Colonic mucosa (tissue), 4 donors: ENCODE measurements at places on chromosomes 4 and X.

DNA sequence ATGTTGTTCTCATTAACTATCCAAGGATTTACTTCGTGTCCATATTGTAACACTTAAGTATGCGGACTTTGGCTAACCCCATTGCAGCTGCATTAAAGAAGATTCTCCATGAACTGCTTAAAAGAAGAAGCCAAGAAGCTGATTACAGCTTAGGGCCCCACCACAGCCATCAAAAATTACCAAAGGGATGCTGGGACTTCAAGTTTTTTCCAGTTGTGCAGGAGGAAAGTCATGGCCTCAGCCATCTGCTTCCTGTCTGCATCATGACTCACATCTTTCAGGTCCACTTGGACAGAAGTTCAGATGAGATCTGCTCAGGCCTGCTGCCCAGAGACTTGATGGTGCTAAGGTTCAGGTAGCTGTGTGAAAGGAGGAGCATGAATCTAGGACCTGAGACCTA, 38.8 kb upstream of the CAPN6 start:
- H3K36me3 ChIP-seq, result no peaks in the 10 kb centered on the region
- peaks cover 5% of the 10 kb centered on the region for H3K27me3 ChIP-seq
- no peak for DNase-seq
- no peaks in the 10 kb centered on the region for H3K4me1 ChIP-seq
- H3K4me3 ChIP-seq, result no peak overlapping the region

DNA sequence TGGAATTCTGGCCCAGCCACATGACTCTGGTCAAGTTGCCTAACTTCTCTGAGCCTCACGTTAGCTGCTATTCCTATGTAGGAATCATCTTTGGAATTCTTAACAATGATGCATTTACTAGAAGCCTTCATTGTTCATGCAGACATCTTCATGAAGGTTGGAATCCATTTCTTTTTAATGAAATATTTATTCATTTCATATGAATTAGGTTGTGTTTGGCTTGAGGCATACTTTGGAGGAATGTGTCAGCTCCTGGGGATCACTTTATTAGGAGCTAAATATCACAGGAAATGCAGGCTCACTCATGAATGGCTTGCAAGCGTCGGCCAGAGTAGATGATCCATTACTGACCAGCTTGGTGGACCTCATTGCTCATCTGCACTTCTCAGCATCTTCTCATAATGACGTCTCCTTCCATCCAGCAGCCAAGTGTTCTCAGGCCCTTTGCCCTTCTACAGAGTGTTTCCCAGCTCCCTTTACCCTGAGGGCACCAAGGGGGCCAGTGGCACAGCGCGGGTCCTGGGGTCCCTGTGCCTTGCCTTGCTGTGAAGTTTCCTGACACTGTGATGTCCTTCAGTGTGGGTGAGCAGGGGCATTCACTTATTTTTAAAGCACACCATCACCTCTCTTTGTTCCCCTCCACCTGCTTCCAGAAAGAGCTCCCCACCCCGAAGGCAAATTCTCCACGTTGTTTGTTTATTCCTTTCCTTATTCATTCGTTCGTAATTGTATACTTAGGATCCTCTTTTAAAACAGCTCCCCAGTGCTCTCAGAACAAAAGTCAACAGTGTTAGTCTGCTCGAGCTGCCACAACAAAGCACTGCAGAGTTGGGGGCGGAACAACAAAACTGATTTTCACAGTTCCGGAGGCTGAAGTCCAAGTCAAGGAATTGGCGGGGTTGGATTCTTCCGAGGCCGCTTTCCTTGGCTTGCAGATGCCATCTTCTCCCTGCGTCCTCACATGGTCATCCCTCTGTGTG, 106.8 kb downstream of the STK32B start:
- H3K36me3 ChIP-seq, result no peaks in the 10 kb centered on the region
- H3K27me3 ChIP-seq, result no peaks in the 10 kb centered on the region
- DNase-seq, result no peak
- H3K27ac ChIP-seq, result no peak overlapping the region
- H3K4me1 ChIP-seq, result no peaks in the 10 kb centered on the region

GRCh38 chrX:129957241-129958082, 25.0 kb upstream of the BCORL1 start:
- H3K4me1 ChIP-seq, result no peaks in the 10 kb centered on the region
- peak overlapping the region; percentile 40 for H3K27ac ChIP-seq
- H3K4me3 ChIP-seq, result peak overlapping the region; percentile 27
- no peaks in the 10 kb centered on the region for H3K27me3 ChIP-seq
- DNase-seq, result peak; percentile 68

DNA sequence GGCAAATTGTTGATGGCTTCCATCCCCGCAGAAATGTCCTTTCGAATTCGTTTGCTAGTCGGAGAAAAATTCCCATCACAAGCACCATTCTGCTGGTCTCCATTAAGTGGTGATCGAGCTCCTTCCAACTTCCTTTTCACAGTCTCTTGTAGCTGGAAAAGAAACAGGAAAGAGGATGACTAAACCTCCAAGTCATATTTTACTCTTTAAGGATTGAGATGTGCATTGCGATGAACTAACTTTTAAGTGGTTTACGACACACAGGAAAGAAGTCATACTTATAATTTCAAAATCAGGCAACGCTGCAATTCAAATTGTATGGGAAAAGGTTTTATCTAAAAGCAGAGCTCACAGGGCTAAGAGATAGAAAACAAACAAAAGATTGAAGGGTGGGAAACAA, 225.2 kb downstream of the MGST2 start:
- H3K27ac ChIP-seq, result no peak overlapping the region
- DNase-seq, result no peak
- no peaks in the 10 kb centered on the region for H3K27me3 ChIP-seq

DNA sequence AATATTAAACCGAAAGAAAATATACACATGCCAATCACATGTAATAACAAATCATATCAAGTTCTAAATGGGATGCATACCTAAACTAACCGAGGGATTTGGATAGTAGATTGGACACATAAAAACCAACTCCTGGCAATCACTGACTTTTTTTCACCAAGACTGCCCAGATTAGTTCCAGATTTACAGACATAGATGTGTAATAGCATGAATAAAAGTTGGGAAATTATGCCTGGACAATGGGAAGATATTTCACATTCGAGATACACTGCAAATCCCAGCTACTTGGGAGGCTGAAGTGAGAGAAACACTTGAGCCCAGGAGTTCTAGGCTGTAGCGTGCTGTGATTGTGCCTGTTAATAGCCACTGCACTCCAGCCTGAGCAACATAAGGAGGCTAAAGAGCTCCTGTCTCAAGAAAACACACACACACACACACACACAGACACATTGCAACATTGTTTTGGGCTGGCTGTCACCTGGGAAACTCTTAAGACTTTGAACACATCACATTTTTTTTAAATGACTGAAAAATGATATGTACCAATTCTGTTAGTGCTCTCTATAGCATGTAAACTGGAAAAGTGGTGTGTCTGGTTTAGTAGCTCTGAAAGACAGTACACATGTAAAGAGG, 5.7 kb downstream of the RAB40A start:
- H3K4me1 ChIP-seq, result no peaks in the 10 kb centered on the region
- no peak for DNase-seq
- H3K4me3 ChIP-seq, result no peak overlapping the region
- H3K36me3 ChIP-seq, result no peaks in the 10 kb centered on the region
- H3K27me3 ChIP-seq, result no peaks in the 10 kb centered on the region

DNA sequence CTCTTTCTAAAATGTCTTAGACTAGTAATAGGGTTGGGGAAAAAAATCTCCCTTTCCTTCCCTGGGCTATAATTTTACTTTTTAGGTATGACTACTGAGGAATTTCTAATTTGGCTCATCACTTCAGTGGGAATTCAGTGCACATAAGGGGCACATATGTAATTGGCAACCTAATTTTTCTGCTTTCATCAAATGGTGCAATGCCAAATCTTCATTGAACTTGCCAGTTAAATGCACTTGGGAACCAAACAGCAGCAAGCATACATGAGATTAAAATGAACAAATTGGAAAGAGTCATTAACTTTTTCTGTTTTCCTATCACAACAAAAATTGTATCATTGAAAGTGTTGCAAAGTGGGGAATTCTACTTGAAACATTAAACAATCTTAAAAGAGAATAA, 2.9 kb upstream of the CCSER1 start:
- no peak overlapping the region for H3K27ac ChIP-seq
- H3K4me3 ChIP-seq, result no peak overlapping the region
- H3K4me1 ChIP-seq, result no peaks in the 10 kb centered on the region
- no peak for DNase-seq

DNA sequence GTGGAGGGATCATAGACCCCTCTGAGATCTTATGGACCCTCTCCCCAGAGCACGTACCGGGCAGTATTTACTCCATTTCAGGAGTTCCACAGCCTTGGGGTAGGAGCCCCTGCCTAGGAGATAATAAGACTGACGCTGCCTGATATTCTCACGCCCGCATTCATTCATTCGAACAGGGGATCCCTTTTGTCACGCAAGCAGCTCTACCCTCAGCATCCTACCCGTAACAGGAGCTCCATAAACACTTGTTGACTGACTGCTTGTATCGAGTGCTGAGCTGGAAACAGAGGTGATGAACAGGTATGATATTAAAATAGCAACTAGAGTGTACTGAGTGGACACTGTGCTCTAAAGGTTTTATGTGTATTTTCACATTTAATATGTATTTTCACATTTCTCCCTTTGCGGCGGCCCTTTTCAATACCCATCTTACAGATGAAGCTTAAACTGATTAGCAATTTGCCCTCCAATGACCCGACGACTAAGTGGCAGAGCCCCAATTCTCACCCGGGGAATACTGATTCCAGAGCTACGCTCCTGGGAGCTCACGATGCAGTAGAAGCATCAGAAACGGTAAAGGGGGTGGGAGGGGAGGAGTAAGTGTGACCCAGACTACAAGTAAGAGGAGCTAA, 888 bp downstream of the RAB28 start:
- H3K27ac ChIP-seq, result peak overlapping the region; percentile 75
- no peaks in the 10 kb centered on the region for H3K27me3 ChIP-seq
- peak overlapping the region; percentile 75 for H3K4me3 ChIP-seq
- no peak for DNase-seq
- no peaks in the 10 kb centered on the region for H3K4me1 ChIP-seq
- no peaks in the 10 kb centered on the region for H3K36me3 ChIP-seq
